Naive thymus-derived CD4-positive, alpha-beta T cell (primary cell): ENCODE measurements at places on chromosomes 4 and X. TPM values are rescaled to one million over a fixed set of nuclear protein-coding genes. Genes with fewer than 3 reads are reported as not detected.

Gene EFHC2
- 1.7 TPM for total RNA-seq

Gene SLC2A9
- total RNA-seq: 1.5 and 3.3 TPM in 2 replicates

Gene RS1
- not detected for total RNA-seq

Gene FGA
- not detected for total RNA-seq

Gene MTHFD2L
- total RNA-seq: 10.4 TPM

Gene SRPK3
- not detected for total RNA-seq

Gene CD99L2
- total RNA-seq: 14.9 TPM

Gene DRD5
- total RNA-seq: not detected
